Activated T-cell treated with anti-CD3 and anti-CD28 coated beads, Interleukin-2, amount 50 U/mL, for 72 hours (primary cell): ENCODE measurements at places on chromosomes 11 and 22.

GRCh38 chr11:61739966-61740365, 12.5 kb upstream of the MYRF start:
- no peak for DNase-seq

GRCh38 chr11:127098684-127099083, 98.1 kb upstream of the KIRREL3 start:
- DNase-seq = no peak

GRCh38 chr11:17974246-17974645, 38.6 kb downstream of the SERGEF start:
- DNase-seq = no peak

DNA sequence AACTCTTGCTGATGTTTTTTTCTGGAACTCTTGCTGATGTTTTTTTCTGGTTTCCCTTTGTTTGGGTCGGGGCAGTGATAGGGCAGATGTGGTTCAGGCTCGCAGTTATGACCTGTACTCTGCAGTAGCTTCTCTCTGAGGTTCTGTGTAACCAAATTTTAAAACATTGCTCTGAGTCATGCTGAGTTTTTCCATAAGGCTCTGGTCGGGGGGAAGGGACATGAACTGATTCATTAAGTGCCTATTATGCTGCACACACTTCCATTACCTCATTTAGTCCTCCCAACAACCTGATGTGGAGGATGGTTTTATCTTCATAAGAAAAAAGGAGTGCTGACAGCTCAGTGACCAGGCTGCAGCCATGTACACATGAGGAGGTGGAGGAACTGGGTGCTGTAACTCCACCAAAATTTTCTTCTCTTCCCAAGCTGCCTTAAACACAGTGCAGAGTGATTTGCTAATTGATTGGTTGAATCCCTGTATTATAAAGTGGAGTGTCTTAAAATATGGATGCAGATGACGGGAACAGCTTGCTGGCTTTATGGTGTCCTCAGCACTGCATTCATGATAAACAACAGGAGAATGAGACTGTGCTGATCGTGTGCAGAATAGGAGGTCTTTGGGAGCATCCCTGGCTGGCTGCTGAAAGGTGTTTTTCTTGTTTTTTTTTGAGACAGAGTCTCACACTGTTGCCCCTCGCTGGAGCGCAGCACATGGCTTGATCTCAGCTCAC, 19.1 kb downstream of the TNRC6B start:
- DNase-seq = peak; percentile 61

- DNase-seq = no peak
Measured at GRCh38 chr22:49166746-49167145, 660.9 kb downstream of the BRD1 start.

DNA sequence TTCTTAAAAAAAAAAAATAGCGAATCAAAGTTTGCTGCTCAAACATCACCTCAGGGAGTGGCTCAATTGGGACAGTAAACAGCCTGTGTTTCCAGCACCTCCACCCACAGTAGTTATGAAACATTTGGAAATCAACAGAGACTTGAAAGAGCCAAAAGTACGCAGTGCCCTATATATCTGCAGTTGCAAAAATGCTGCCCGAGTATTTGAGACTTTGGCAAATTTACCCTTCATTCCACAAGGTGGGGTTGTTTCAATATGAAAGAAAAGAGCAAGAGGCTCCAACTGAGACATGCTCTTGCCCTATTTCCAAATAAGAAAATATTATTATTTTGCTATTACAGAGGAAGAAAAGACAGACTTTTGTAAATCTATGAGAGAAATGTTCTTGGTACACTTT, 851.1 kb upstream of the RAG2 start:
- no peak for DNase-seq

GRCh38 chr11:34239465-34240149, 118.2 kb downstream of the ABTB2 start:
- DNase-seq = no peak

DNA sequence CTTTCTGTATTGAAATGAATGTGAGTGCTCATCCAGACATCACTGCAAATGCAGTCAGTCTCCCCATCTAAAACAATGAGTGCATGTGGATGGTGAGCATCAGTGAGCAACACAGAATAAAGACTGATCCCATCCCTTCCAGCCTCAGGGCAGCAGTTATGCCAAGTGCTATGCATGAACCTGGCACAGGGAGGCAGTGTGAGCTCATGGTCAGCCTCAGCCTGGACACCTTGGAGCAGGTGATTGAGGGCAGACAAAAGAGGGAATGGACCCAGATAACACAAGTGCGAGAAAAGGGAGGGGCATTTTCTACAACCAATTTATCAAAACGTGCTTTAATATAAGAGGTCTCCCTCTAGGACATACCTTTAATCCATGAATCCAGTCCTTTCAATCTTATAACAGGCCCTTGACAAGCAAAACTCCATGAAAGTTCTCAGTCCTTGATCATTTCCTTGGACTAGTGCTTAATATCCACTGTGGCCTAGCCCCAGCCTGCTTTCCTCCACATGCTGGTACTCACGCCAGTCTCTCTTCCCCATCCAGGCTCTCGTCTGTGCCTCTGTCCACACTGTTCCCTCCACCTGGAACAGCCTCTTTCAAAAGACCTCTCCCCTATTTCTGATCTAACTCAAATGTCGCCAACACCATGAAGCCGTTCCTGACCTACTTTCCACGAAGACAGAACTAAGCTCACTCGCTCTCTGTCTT, 50.5 kb upstream of the LRRC55 start:
- DNase-seq = no peak

- DNase-seq = peak; percentile 58
Measured at GRCh38 chr22:41517172-41518047, 26.9 kb downstream of the POLR3H start.

GRCh38 chr11:27233654-27234042, 129.4 kb downstream of the CCDC34 start:
- DNase-seq = no peak

- no peak for DNase-seq
Measured at GRCh38 chr22:27572278-27572666, 229.3 kb downstream of the MN1 start.

GRCh38 chr22:28044546-28045173, 125.6 kb upstream of the PITPNB start:
- DNase-seq = no peak

DNA sequence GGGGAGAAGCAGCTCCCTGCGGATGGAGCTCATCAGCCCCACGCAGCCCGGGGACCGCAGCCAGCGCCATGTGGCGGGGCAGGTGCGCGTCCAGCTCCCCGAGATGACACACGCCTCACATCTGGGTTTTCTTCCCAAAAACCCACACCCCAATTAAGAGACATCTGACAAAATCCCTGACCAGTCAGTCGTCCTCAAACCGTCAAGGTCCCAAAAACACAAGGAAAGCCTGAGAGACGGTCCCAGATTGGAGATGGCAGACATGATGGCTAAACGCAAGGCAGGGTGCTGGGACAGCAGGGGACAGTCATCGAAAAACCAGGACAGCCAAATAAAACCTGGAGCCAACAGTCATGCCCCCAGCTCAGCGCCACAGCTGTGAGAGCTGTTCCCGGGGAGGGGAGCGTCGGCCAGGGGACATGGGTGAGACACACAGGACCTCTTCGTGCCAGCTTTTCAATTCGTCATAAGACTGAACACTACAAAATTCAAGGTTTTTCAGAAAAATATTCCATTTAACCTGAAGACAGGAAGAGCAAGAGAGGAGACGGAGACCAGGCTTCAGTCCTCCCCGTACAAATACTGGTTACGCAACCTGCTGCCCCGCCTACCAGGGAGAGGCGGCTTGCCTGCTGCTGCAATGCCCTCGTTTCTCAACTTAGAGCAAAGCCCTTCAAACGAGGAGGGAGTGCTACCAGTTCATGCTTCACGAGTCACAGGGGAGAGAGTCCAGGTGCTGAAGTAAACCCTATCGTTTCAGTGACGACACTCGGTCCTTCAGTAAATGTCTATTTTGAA, 10.5 kb downstream of the TOLLIP start:
- no peak for DNase-seq

GRCh38 chr11:15663777-15664218, 549.1 kb downstream of the INSC start:
- no peak for DNase-seq

DNA sequence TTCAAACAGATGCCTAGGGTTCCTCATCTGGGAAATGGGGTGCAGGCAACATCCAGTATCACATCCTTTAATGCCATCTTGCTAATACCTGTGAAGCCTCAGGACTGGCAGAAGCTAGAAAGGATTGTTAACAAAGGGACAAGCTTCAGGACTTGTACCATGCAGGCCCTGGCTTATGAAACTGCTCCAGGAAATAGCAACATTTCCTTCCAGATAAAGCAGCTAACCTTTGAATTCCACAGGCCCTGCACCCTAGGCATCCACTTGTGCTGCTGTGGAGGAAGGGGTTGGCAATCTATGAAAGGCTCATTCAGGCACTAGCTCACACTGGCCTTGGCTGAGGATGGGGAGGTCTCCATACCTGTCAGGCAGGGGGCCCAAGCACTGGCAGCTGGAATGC, 87.2 kb downstream of the BTBD10 start:
- no peak for DNase-seq

GRCh38 chr11:119789766-119790407, 60.9 kb upstream of the NECTIN1 start:
- no peak for DNase-seq

- no peak for DNase-seq
Measured at GRCh38 chr11:107713009-107713408, 1.2 kb upstream of the SLN start.

GRCh38 chr11:86978247-86978646, 23.1 kb upstream of the FZD4 start:
- no peak for DNase-seq

GRCh38 chr11:1820463-1821325, 14.1 kb upstream of the SYT8 start:
- no peak for DNase-seq

GRCh38 chr11:75147875-75148263, 3.0 kb upstream of the SLCO2B1 start:
- no peak for DNase-seq

- DNase-seq = no peak
Measured at GRCh38 chr11:113629562-113629961, 76.5 kb downstream of the TMPRSS5 start.

GRCh38 chr11:14908214-14908880, 16.3 kb upstream of the CYP2R1 start:
- DNase-seq = peak; percentile 36

DNA sequence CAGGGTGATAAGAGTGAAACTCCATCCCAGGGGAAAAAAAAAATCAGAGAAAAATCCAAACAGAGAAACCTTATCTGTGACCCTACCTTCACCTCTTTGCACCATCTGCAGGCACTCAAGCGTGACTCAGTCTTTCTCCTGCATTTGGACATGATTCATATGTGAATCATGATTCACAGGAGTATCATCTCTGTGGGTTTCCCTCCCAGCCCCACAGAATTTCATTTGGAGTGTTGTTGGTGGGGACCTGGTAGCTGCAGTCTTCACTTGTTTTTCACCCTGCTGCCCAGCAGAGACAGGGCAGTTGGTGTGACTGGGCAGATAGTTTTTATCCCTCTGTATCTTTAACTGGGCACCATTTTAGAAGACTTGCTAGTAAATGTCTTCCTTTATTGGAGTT, 75.7 kb downstream of the DEPDC5 start:
- peak; percentile 74 for DNase-seq

DNA sequence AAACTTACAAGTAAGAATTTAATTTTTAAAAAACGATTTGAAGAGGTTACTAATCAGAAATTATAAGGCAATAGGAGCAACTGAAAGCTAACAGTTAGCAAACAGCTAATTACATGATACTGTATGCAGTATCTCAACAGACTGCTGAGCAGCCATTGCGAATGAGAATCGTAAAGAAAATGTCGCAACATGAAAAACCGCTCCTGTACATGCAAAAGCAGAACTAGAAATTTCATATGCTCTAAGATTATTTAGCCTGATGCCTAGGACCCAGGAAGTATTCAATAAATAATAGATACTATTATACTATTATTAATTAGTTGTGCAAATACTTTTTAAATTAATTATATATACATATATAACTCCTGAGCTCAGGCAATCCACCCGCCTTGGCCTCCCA, 48.7 kb upstream of the EP300 start:
- no peak for DNase-seq

DNA sequence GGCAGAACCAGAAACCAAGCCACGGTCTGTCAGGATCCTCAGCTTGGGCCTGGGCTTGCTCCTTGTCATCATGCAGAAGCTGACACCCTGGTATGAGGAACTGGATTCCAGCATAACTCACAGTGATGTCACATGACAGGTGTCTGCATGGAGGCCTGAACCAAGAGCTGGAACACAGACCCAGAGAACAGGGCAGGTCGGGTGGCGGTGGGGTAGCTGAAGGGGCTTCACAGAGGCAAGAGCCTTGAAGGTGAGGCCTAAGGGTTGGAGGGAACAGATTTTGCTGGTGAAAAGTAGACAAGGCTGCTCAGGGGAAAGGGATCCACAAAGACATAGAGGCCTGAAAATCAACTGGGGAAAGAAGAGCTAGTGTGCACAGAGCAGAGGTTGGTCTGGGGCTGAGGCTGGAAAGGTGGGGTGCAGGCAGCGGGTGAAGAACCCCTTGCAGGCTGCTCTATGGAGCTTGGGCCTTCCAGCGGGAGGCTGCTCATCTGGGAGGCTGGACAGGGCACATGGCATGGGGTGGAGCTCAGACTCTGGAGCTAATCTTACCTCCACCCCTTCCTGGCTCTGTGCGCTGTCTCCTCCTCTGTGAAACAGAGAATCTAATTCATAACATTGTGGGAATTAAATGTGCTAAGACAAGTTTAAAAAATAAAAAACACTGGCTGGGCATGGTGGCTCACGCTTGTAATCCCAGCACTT, 18.4 kb upstream of the RPS3 start:
- no peak for DNase-seq

GRCh38 chr11:108559340-108559739, 34.2 kb downstream of the EXPH5 start:
- no peak for DNase-seq

DNA sequence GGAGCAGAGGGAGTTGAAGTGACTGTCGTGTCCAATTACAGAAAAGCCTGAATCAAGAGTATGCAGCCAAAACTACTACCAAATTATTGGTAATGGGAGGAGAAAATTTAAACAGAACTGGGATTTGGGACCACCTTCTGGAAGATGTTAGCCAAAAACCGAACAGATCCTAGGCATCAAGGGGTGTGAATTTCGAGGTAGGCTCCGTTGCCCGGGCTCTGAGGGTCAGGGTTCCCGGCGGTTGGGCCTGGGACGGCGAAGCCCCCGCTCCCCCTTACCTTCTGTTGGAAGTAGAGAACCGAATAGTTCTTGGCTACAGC, 313 bp downstream of the PRCP start:
- no peak for DNase-seq

DNA sequence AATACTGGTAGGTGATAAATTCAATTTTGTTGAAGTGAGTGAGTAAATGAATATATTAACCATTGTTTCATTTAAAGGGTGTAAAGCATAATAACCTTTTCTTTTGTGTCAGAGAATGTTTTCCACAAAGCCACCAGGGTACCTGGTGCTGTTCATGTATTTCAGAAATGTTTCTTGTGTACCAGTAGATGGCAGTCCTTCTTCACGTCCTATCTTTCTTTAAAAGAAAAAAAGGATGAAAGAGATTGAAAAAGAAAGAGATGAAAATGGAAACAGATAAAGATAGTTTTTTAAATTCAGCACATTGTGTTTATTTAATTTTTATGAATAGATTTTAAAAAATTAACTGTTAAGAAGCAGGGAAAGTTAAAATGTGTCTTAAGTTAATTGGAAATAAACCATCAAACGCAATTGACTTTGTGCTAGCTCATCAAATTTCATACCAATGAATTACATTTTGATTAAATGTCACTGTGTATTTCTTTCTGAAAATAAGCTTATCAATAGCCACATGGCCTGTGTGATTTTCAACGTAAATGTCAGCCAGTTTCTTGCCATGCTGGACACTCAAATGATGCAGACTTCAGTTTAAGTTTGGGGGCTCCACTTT, 65.5 kb upstream of the CHORDC1 start:
- DNase-seq = no peak

GRCh38 chr11:72624496-72625201, 49.6 kb downstream of the PDE2A start:
- no peak for DNase-seq
